Activated T-cell treated with anti-CD3 and anti-CD28 coated beads, Interleukin-2, amount 50 U/mL, for 72 hours (primary cell): ENCODE measurements at places on chromosomes 3 and 15.
A peak's percentile ranks its signal among the peaks of the same experiment; 100 is the strongest.

DNA sequence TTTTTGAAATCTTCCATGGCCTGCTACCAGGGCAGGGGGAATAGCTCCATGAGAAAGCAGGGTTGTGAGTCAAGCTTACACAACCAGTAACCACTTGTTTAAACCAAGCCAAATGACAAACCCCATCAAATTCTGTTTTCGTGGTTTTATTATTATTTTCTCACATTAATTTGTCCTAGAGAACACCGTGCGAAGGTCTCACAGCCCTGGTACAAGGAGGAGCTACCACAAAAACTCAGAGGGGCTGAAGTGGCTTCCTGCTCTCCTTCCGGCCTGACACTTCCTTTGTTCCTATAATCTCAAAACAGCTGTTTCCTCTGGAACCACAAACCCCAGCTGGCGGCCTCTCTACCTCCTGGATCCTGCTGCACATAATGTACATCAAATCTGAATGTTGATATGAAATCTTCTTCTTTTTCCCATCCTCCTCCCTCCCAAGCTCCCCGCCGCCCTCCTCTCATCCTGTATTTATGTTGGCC, 375.9 kb downstream of the MCTP2 start:
- DNase-seq, result no peak
- H3K4me3 ChIP-seq, result no peak overlapping the region
- peaks cover 66% of the 10 kb centered on the region for H3K27me3 ChIP-seq
- no peak overlapping the region for H3K27ac ChIP-seq

DNA sequence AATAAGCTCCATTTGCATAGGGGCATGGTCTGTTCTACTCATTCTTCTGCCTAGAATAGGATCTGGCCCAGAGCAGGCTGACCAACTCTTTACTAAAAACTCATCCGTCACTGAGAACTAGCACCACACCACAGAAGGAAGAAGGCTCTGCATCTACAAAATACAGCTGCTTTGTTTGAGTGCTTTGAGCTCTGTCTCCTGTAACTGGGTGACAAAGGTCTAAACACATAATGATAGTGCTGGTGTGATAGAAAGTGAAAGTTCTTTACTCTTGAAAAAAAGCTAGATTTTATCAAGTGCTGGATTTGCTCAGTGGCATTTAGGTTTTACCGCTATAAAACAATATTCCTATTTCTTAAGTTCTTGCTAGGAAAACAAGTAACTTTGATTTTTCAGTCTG, 140.7 kb downstream of the FHIT start:
- H3K27ac ChIP-seq, result no peak overlapping the region
- H3K36me3 ChIP-seq, result peaks cover 2% of the 10 kb centered on the region
- peaks cover 6% of the 10 kb centered on the region for H3K27me3 ChIP-seq
- DNase-seq, result peak; percentile 6
- peaks cover 31% of the 10 kb centered on the region for H3K4me1 ChIP-seq

GRCh38 chr3:191473661-191474198, 12.8 kb downstream of the PYDC2 start:
- no peak overlapping the region for H3K4me3 ChIP-seq
- H3K36me3 ChIP-seq, result no peaks in the 10 kb centered on the region
- no peak for DNase-seq
- no peaks in the 10 kb centered on the region for H3K4me1 ChIP-seq

- peaks cover 43% of the 10 kb centered on the region for H3K27me3 ChIP-seq
- H3K4me1 ChIP-seq, result peaks cover 14% of the 10 kb centered on the region
- no peak overlapping the region for H3K4me3 ChIP-seq
- H3K27ac ChIP-seq, result no peak overlapping the region
- no peak for DNase-seq
Measured at GRCh38 chr3:69735893-69736292, 3.4 kb upstream of the MITF start.

- H3K36me3 ChIP-seq, result peaks cover 1% of the 10 kb centered on the region
Measured at GRCh38 chr3:31636049-31636448, 103.3 kb downstream of the STT3B start.

GRCh38 chr3:27095553-27096222, 273.5 kb downstream of the NEK10 start:
- H3K36me3 ChIP-seq, result no peaks in the 10 kb centered on the region
- no peak overlapping the region for H3K4me3 ChIP-seq
- no peak overlapping the region for H3K27ac ChIP-seq

GRCh38 chr15:79978655-79979514, 7.9 kb upstream of the BCL2A1 start:
- H3K27me3 ChIP-seq, result no peaks in the 10 kb centered on the region
- H3K4me1 ChIP-seq, result peaks cover 61% of the 10 kb centered on the region
- DNase-seq, result peak; percentile 18
- H3K36me3 ChIP-seq, result no peaks in the 10 kb centered on the region
- H3K27ac ChIP-seq, result peak overlapping the region; percentile 79

- no peak overlapping the region for H3K27ac ChIP-seq
- DNase-seq, result no peak
- H3K36me3 ChIP-seq, result no peaks in the 10 kb centered on the region
- no peak overlapping the region for H3K4me3 ChIP-seq
Measured at GRCh38 chr3:196177567-196177966, 33.6 kb downstream of the ZDHHC19 start.

DNA sequence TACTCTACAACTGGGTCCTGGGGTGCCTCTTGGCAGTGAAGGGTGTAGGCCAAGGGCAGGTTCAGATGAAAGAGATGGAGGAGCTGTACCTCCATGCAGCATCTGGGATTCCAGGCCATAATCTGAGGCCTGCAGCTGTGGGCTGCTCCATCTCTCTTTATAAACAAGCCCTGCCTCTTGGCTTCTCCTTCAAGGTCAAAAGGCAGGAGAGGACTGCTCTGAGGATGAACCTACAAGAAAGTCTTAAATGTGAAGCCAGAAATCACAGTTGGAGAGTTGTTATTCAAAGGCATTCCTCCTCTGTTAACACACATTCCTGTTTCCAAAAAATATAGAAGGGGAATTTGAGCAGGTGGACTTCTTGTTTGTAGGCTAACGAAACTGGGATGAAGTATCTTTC, 355.5 kb downstream of the NTRK3 start:
- DNase-seq, result no peak
- no peak overlapping the region for H3K4me3 ChIP-seq
- H3K36me3 ChIP-seq, result no peaks in the 10 kb centered on the region
- H3K27ac ChIP-seq, result no peak overlapping the region

- no peak for DNase-seq
- peaks cover 11% of the 10 kb centered on the region for H3K27me3 ChIP-seq
- H3K27ac ChIP-seq, result no peak overlapping the region
- H3K4me1 ChIP-seq, result no peaks in the 10 kb centered on the region
Measured at GRCh38 chr3:17985658-17986347, 243.4 kb upstream of the TBC1D5 start.

- no peak overlapping the region for H3K4me3 ChIP-seq
- H3K36me3 ChIP-seq, result peaks cover 9% of the 10 kb centered on the region
- H3K27me3 ChIP-seq, result no peaks in the 10 kb centered on the region
- DNase-seq, result no peak
- no peak overlapping the region for H3K27ac ChIP-seq
- H3K4me1 ChIP-seq, result peaks cover 50% of the 10 kb centered on the region
Measured at GRCh38 chr3:186996356-186996755, 66.0 kb downstream of the ST6GAL1 start.

GRCh38 chr3:14879211-14879874, 60.6 kb downstream of the FGD5 start:
- peak; percentile 18 for DNase-seq
- peaks cover 43% of the 10 kb centered on the region for H3K4me1 ChIP-seq
- H3K4me3 ChIP-seq, result peak overlapping the region; percentile 0
- H3K27me3 ChIP-seq, result no peaks in the 10 kb centered on the region

- H3K4me3 ChIP-seq, result no peak overlapping the region
- H3K4me1 ChIP-seq, result no peaks in the 10 kb centered on the region
- H3K27ac ChIP-seq, result no peak overlapping the region
- DNase-seq, result no peak
- H3K36me3 ChIP-seq, result no peaks in the 10 kb centered on the region
- H3K27me3 ChIP-seq, result peaks cover 46% of the 10 kb centered on the region
Measured at GRCh38 chr3:126205717-126206655, 25.6 kb upstream of the ALDH1L1 start.

DNA sequence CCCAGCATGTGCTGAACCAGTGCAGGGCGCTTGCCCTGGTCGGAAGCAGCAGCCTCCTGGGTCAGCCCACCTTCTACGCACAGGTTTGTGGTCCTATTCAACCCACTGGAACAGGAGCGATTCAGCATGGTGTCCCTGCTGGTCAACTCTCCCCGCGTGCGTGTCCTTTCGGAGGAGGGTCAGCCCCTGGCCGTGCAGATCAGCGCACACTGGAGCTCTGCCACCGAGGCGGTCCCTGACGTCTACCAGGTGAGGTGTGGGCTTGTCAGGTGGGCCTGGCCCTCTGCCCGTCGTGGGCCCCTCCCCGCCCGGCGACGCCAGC, 8.2 kb downstream of the MAN2A2 start:
- H3K36me3 ChIP-seq, result peaks cover 1% of the 10 kb centered on the region
- no peak for DNase-seq
- no peak overlapping the region for H3K4me3 ChIP-seq
- H3K27ac ChIP-seq, result no peak overlapping the region
- H3K27me3 ChIP-seq, result no peaks in the 10 kb centered on the region

- H3K36me3 ChIP-seq, result peaks cover 2% of the 10 kb centered on the region
- no peaks in the 10 kb centered on the region for H3K27me3 ChIP-seq
- peaks cover 40% of the 10 kb centered on the region for H3K4me1 ChIP-seq
Measured at GRCh38 chr15:67178569-67179210, 75.8 kb downstream of the AAGAB start.

DNA sequence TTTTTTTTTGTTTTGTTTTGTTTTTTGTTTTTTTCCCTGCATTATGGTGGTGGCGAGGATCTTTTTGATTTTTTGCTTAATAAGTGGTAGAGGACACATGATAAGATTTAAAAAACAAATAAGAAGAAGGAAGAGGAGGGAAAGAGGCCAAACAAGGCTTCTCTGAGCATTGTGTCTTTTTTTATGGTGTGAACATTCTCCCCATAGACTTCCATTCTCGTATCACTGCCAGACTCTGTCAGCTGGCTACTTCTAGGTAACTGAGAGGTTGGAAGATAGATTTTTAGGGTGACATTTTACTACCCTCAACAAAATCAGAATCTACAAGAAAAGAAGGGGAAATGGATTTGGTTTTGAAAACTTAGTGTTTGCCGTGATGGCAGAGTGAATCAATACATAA, 3.8 kb downstream of the NLGN1 start:
- no peaks in the 10 kb centered on the region for H3K36me3 ChIP-seq
- no peak overlapping the region for H3K27ac ChIP-seq
- H3K4me3 ChIP-seq, result no peak overlapping the region
- peaks cover 32% of the 10 kb centered on the region for H3K27me3 ChIP-seq

DNA sequence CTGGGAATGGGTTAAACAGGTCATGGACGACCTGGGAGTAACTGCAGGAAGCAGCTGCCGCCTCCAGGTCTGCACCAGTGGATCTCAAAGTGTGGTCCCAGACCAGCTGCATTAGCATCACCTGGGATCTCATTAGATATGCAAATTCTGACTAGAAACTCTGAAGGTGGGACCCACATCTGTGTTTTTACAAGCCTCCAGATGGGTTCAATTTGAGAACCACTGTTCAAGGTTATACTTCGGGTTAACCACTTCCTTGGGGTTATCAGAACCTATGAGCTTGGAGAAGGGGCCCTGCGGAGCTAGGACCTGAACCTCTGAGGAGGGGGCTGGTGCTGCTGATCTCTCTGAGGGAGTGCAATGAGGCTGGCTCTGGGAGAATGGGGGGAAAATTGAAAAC, 324.8 kb upstream of the CTDSPL start:
- no peaks in the 10 kb centered on the region for H3K27me3 ChIP-seq
- no peak overlapping the region for H3K4me3 ChIP-seq
- H3K4me1 ChIP-seq, result no peaks in the 10 kb centered on the region
- no peak overlapping the region for H3K27ac ChIP-seq

DNA sequence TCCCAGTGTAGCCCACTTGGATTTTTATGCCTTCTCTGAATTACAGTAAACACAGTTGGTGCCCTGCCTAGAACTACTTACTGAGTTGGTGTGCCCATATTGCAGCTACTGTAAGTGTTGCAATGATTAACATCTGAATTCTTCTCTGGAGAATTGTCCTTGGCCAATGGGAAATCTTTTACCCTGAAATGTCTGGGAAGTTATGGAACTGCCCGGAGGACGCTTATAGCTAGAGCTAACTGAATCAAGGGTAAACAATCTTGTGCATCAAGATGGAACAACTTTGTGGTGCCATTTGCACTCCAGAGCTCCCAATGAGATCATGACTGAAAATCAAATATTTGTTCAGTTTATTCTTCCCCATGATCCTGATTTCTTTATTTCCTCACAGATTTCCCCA, 246.7 kb upstream of the CBLB start:
- no peak overlapping the region for H3K27ac ChIP-seq
- H3K27me3 ChIP-seq, result no peaks in the 10 kb centered on the region
- peaks cover 22% of the 10 kb centered on the region for H3K4me1 ChIP-seq

DNA sequence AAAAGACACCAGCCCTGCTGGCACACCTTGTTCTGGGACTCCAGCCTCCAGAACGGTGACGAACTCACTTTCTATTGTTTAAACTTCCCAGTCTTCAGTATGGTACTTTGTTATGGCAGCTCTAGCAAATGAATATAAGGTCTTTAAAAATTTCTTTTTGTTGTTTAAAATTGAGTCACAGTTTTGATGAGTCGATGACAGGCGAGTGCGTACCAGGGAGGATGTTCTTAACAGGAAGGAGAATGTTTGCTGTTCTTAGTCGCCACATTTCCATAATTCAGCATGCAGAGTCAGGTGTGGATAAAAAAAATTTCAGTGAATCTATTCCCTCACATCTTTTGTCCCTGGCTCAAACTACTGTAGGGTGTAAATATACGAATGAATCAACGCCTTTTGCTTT, 12.4 kb downstream of the DNASE1L3 start:
- no peak overlapping the region for H3K4me3 ChIP-seq
- no peak overlapping the region for H3K27ac ChIP-seq
- peaks cover 26% of the 10 kb centered on the region for H3K4me1 ChIP-seq
- peaks cover 21% of the 10 kb centered on the region for H3K27me3 ChIP-seq
- H3K36me3 ChIP-seq, result peaks cover 9% of the 10 kb centered on the region

DNA sequence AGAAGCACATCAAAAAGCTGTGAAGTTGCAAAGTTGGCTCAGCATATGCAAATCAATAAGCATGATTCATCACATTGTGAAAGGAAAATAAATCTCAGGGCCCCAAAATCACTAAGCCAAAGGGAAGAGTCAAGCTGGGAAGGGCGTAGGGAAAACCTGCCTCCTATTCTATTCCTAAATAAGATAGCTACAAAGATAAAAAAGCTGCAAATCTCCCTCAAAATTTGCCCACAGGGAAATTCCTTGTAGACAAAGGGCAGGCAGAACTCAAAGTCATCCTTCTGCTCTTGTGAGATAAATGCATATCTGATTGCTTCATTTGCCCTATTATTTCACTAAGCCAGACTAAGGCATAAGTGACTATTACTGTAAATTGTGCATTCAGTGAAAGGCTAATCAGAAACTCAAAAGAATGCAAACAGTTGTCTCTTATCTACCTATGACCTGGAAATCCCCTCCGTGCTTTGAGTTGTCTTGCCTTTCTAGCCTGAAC, 30.5 kb upstream of the CCNL1 start:
- no peak overlapping the region for H3K4me3 ChIP-seq
- no peak for DNase-seq
- H3K27me3 ChIP-seq, result no peaks in the 10 kb centered on the region
- H3K36me3 ChIP-seq, result peaks cover 60% of the 10 kb centered on the region
- no peak overlapping the region for H3K27ac ChIP-seq
- peaks cover 5% of the 10 kb centered on the region for H3K4me1 ChIP-seq
